CD4-positive, alpha-beta T cell treated with Interleukin-17A for 1 hour (primary cell): ENCODE measurements at places on chromosomes 3 and 15.

DNA sequence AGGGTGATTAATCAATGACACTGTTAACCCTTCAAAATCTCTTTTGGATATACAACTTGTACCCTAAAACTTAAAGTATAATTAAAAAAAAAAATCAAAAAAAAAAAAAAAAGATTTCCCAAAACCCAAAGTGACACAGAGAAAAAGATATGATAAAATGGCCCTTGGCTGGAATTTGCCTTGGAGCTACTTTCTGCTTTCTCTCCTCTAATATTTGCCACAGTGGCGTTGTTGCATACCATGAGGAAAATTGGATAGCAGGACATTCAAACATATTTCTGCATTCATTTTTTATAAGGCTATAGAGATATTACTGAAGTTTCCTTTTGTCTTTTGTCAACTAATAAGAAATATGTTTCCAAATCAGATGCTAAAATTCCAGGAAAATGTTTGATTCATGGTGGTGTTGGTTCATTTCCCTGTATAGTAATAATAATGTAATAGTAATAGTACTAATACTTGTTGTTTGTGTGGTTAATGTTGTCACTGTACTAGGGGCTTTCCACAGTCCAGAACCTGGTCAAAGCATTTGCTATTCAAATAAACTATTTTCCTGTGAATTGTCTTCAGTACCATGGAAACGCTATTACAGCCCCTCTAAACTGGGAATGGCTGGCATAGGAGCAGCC, 441.3 kb upstream of the THBS1 start:
- DNase-seq, result no peak

- DNase-seq, result no peak
Observed at GRCh38 chr15:70152070-70152480, 54.4 kb upstream of the TLE3 start.

GRCh38 chr3:45984331-45985312, 11.0 kb downstream of the FYCO1 start:
- DNase-seq, result no peak

DNA sequence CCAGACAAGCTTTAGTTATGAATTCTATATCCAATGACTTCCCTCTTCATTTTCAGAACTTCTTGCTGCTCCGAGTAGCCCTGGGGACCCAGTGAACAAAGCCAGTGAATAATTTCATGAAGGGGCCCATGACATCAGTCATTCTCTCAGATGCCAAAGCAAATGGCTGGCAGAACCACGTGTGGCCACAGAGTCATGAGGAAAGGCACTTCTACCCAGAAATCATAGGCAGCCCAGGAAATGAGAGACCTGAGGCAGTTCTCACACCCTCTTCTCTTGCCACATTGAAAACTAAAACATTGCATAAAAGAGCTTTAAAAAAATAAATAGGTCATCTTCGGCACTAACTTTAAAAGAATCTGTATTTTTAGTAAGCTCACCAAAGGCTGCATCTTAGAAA, 4.3 kb upstream of the UACA start:
- DNase-seq, result no peak

GRCh38 chr3:69547461-69547880, 161.6 kb upstream of the FRMD4B start:
- no peak for DNase-seq

DNA sequence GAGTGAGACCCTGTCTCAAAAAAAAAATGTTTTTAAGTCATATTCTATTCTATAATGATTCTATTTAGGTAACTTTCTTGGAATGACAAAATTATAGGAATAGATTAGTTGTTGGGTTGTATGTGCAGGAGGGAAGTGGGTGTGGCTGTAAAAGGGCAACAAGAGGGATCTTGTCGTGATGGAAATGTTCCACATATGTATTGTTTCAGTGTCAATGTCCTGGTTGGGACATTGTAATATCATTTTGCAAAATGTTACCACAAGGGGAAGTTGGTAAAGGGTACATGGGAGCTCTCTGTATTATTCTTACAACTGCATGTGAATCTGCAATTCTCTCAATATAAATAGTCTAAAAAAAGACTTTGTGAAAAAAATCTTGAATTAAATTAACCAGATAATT, 14.3 kb upstream of the ABHD5 start:
- DNase-seq, result no peak

DNA sequence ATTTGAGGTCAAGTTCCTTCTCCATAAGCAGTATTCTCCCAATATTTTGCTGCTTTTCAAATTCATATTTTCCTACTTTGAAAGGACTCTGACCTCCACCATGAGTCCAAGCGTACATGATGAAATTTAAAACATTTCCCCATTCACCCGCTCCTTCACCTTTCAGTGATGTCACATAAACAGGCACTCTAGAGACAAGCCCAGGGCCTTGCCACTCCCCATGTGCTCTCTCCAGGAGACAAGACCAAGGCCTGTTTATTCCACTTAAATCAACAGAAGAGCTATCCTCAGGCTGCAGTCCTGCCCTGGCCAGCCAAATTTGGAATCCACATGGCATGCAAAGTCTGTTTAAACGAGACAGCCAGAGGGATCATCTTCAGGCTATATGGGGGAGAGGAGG, 161.5 kb downstream of the ARRDC4 start:
- no peak for DNase-seq

DNA sequence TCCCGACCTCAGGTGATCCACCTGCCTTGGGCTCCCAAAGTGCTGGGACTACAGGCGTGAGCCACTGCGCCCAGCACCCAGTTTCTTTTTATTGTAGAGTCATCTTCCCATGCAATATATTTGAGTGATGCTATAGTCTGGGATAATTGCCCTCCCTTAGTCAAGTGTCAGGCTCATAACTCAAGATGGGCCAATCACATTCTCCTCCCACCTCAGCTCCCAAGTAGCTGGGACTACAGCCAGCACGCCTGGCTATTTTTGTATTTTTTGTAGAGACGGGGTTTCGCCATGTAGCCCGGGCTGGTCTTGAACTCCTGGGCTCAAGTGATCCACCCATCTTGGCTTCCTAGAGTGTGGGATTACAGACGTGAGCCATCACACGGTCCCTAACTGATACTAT, 15.2 kb upstream of the PTPN9 start:
- no peak for DNase-seq

- no peak for DNase-seq
Observed at GRCh38 chr3:142839831-142840230, 49.1 kb downstream of the PCOLCE2 start.

- DNase-seq, result peak; percentile 77
Observed at GRCh38 chr15:80072285-80072994, 13.0 kb downstream of the ZFAND6 start.

DNA sequence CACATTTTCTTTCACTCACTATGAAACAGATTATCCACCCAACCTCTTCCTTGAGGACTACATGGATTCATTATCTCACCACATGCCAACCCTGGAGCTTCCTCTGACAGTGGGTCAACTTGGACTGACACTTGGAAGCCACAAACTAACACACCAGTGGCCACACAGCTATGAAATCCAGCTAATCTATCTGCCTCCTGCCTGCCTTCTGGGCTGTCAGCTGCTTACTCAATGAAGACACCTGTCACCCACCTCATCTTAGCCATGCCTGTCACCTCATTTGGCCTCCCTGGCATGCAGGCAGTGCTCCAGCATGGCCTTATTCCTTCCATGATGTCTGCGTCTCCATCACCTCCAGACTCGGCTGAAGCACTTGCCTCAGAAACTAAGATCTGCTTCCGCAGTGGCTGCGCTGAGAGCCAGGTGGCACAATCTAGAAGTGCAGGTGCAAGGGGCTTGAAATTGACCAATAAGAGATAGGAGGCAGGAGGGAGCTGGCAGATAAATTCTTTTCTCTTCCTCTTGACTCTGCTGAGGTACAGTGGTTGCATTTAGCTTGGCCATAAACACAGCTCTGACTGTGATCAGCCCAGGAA, 105.2 kb upstream of the RNF7 start:
- DNase-seq, result no peak

DNA sequence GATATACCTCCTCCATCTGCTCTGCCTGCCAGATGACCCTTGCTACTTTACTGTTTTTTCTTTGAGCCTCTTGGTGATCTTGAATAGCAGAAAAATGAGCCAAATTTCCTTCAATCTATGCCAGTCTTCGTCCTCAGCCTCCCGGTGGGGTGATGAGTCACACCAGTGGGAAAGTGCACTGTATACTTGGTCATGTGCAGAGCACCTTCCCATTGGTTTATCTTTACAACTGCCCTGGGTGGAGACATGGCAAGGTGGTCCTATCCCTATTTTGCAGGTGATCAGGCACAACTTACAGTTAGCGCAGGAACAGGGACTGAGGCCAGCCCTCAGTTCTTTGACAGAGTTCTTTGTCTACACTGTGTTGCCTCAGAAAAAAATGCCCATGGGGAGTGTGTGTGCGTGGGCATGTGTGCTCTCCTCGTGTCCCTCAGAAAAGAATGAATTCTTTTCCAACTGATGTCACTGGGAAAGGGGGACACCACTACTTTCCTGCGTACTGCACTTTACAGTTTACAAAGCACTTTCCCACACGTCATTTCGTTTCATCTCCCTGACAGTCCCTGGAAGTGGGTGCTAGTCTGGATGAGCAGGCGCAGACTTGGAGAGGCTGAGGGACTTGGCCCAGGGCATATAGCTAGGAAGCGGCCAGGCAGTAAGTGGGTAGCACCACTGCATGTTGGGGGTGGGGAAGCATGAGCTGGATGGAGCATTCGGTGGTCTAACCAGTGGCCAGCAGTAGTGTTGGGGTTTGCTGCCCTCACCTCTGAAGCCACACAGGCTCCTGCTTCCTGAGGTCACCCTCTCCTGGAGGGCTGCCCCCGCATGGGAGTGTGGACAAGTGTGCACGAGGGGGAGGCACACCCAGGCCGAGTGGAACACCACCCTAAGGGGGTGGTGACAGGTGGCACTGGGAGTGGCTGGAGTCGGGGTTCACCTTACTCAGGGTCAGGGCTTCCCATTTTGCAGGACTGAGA, 24.1 kb downstream of the SMAD3 start:
- no peak for DNase-seq

GRCh38 chr3:130946882-130947281, 53.0 kb downstream of the ATP2C1 start:
- DNase-seq, result no peak

- DNase-seq, result no peak
Observed at GRCh38 chr15:26355472-26356074, 417.3 kb downstream of the GABRB3 start.

DNA sequence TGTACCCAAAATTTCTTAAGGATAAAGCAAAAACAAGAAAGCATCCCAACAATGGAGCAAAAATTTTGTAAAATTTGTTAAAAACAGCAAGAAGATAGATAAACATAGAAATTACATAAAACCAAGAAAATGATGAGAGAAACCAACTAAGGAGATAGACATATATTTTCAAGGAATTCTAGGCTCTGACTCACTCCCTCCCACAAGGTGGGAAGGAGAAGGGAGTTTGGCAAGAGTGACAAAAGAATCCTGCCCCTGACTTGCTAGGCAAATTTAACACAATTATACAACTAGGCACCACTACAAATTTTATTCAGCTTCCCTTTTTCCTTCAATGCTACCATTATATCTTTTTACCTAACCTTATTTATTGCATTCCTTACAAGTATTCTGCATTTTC, 70.9 kb downstream of the MYO9A start:
- no peak for DNase-seq

DNA sequence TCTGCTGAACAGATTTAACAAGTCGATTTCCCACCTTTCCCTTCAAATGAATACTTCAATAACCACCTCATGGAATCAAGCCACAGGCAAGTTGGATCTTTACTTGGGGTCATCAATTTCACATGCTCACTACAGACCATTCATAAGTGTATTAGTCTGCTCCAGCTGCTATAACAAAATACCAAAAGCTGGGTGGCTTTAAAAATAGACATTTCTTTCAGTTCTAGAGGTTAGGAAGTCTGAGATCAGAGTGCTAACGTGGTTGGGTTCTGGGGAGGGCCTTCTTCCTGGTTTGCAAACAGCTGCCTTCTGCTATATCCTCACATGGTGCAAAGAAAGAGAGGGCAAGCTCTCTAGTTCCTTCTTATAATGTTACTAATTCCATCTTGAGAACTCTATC, 5.1 kb downstream of the GPR176 start:
- no peak for DNase-seq

GRCh38 chr3:10515884-10516495, 10.6 kb upstream of the ATP2B2 start:
- no peak for DNase-seq

DNA sequence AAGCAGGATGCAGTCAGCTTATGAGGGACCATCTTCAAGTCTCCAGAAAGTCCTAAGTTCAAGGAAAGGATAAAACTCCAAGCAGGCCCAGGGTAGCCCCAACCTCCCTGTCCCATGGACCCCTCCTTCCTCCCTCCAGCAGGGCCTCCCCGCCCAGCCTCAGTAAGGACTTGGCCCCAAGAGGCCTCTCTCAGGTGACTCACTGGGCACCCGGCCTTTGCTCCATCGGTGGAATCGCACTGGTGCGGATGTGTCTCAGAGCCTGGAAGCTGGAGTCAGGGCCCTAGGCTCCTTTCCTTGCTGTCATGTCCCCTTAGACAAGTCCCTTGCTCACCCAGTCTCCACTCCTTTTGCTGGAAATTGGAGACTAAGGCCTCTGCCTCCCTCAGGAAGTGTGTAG, 114.4 kb upstream of the RNF7 start:
- no peak for DNase-seq

GRCh38 chr15:77851691-77852090, 219.0 kb upstream of the LINGO1 start:
- DNase-seq, result no peak

DNA sequence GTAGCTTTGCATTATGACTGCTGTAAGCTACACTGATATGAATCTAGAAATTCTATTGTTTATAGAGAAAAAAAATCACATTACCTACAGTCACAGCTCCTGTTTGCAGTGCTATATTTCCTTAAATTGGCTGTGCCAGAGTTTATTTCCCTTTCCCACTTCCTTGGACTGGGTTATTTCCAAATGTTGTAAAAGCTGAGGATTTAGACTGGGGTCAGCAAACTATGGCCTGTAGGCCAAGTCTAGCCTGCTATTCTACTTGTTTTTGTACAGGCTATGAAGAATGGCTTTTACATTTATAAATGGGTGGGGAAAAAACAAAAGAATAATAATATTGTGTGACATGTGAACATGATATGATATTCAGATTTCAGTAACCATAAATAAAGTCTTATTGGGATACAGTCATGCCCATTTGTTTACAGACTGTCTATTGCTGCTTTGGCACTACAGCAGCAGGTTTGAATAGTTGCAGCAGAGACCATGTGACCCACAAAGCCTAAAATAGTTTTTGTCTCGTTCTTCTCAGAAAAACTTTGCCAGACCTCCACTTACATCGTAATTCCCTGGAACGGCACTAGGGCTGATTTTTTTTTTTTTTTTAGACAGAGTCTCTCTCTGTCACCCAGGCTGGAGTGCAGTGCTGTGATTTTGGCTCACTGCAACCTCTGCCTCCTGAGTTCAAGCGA, 7.8 kb downstream of the GLDN start:
- no peak for DNase-seq
